ENCODE measurements at places on chromosomes 13 and 19.

GRCh38 chr19:37981785-37982475 lies 74.9 kb downstream of the SIPA1L3 start:
- DNase-seq: no peak

GRCh38 chr13:100751826-100752225 lies 77.2 kb upstream of the TMTC4 start:
- DNase-seq: peak; percentile 17

DNA sequence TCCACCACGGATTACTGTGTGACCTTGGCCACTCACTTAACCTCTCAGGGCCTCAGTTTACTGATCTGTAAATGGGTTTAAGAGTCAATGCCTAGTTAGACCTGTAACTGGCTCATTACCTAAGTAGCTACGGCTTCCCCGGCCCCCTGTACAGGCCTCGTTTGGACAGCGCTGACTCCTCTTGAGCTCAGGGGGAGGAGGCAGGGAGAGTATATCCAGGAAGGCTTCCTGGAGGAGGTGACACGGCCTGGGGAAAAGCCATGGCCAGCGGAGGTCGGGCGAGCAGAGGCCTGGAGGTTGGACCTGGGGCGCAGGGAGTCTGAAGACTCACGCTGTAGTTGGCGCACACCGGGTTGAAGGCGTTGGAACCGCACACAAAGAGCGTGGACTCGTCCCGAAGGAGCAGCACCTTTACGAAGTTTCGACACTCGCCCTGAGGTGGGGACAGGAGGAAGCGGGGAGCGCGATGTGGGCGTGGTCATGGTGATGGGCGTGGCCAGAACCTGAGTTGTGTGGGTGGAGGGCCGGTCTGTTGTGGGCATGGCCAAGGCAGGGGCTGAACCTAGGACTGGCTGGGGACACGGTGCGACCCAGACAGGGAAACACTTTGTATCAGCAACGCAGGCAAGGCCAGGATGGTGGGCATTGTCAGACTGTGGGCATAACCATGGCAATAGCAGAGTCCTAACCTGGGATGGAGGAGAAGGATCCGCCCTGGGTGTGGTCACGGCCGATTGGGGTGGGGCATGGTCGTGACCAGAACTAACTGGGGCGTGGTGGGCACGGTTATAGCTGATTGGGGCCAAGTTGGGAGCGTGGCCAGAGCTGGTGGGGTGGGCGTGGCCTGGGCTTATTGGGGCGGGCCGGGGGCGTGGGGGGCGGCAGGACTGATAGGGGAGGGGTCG lies 3.6 kb downstream of the SEMA6B start:
- DNase-seq: no peak

GRCh38 chr13:84430015-84430414 lies 547.7 kb upstream of the SLITRK1 start:
- no peak for DNase-seq

- DNase-seq: no peak
These were observed 82.2 kb downstream of the SLC7A1 start for GRCh38 chr13:29513002-29513980.

- DNase-seq: no peak
These were observed 18.6 kb downstream of the DEDD2 start for GRCh38 chr19:42198676-42199439.

GRCh38 chr19:35404879-35405622 lies 34.2 kb downstream of the GPR42 start:
- DNase-seq: no peak

DNA sequence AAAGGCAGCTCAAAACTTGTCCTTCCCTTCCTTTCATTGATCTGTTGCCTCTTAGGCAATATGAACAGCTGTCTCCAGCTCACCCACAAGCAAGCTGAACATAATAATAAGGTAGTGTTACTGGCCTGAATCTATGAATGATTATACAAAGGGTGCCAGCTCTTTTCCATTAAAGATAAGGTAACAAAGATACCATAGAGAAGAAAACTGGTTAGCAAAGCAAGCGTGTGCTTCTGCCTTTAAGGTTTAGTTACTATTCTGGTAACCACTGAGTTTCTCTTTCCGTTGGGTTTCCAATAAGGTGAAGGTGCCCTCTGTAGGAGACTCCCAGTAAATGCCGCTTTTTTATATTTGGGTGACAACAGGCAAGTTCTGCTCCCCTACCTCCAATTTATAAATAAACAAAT lies 12.1 kb upstream of the DACH1 start:
- DNase-seq: no peak

GRCh38 chr19:29318581-29318980 lies 105.6 kb upstream of the UQCRFS1 start:
- no peak for DNase-seq

DNA sequence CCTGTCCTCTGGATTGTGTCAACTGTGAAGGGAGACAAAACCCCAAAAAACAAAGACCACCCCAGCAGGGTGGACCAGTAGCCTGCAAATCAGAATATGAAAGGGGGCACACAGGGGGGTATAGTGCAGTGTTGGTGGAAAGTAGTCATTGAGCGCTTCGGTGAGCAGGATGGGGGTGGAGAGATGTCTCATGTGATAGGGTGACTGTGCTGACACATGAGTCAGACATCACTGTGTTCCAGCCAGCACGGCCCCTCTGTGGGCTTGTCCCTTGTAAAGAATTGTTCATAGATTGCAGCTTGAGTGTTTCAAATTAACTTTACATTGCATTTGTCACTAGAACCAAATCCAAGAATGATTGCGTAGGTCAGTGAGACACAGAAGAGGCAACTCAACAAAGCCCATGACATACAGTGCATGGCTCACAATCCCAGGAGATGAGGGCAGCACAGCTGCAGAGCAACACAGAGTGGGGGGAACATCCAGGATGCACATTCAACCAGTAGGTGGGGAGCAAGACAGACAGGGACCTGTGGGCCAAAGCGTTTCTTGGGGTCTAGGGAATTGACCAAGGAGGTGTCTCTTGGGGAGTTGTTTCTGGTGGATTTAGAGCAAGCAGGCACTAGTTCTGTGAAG lies 7.5 kb downstream of the ZNF440 start:
- DNase-seq: no peak

DNA sequence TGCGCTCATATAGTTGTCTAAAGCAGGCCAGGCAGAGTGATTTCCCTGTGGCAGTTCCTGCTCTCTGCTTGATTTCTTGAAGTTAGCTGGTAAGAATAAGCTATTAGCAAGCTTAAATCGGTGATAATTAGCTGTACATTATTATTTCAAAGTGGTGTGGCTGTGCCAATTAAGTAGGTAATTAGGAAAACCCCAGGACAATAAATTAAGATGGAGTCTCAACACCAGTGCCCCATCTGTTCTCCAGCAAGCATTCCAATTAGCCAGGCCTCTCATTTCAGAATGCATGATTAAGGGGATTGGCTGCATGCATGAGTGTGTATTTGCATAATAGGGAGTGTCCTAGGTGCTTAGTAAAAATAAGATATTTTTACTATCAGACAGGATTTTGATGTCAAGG lies 342.3 kb downstream of the GPC5 start:
- DNase-seq: no peak

GRCh38 chr13:35818633-35819067 lies 312.5 kb downstream of the DCLK1 start:
- DNase-seq: no peak

DNA sequence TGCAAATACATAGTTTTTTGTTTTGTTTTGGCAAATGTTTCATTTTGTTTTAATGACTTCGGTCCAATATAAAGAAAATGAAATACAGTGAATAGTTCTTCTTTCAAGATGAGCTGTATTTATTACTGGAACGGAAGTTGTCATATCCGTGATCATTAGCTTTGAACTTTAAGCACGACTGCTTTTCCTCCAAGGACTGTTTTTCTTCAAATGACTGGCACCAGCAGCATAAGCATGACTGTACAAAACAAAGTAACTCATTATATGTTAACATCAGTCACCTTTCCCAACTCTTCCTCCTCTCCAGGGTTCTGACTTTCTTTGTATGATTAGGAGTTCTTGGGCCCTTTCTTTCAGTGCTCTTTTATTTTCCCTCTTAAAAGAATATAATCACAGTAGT lies 20.5 kb downstream of the EDNRB start:
- no peak for DNase-seq

DNA sequence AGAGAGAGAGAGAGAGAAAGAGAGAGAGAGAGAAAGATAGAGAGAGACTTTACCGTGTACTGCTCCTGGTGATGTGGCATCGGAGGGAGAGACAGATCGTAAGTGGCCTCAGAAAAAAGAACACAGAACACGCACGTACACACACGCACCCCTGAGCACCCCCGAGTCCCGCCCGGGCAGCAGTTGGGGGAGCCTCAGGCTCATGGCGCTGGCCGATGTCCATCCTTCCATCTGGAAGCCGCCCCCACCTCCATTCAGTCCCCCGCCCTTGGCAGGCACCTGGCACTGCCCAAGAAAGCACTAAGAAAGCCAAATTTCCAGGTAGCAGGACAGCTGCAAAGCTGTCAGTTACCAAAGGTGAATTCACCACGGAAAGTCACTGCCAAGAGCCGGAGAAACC lies 116.9 kb downstream of the IER2 start:
- no peak for DNase-seq

GRCh38 chr13:40692946-40693345 lies 26.5 kb upstream of the FOXO1 start:
- DNase-seq: no peak

DNA sequence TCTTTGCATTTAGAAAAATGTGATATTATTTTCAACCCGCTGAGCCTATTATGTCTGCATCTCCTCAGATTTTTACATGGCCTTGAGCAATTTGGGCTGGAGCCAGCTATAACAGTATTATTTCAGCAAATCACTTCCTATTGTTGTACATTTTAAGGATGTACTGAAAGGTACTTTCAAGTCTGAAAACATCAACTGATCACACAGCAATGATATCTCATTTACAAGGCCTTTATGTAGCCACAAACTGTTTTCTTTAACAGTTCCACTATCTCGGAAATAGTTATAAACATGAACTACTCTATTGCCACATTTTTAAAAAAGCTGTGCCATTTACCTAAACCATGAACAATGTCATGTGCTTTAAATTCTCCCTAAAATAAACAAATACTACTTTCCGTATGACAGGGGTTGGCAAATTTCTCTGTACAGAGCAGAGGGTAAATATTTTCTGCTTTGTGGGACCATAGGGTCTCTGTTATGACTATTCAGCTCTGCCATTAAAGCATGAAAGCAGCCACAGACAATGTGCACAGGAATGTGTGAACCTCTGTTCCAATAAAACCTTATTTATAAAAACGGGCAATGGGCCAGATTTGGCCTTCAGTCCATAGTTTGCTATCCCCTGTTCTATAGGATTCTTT lies 560.4 kb downstream of the GPC6 start:
- no peak for DNase-seq

DNA sequence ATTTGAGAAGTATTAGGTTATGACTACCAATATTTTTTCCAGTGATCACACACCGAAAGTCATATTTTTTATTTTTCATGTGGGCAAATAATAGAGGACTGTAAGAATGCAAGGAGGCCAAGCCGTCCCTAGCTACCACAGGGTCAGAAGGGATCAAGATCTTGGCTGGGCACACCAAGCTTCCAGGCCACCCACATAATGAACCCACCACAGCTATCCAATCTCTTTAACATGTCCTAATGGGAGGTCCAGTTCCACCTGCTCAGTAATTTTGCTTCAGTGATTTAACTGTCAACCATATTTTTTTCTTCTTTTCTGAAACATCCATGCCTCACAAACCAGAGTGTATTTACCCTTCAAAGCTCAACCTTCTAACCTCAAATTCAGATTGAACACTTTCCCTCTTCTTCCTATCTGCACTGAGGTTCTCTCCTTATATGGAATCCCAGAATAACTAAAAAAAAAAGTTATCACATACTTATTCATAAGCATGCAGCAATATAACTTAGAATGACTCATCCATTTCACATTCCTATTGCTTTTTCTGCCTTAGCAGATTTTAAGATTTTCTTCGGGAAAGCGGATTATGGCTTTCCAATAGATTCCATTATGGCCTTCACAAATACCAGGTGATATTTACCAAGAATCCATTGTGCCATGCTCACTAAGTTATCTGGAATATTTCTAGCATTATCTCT lies 12.2 kb downstream of the ARGLU1 start:
- DNase-seq: no peak

DNA sequence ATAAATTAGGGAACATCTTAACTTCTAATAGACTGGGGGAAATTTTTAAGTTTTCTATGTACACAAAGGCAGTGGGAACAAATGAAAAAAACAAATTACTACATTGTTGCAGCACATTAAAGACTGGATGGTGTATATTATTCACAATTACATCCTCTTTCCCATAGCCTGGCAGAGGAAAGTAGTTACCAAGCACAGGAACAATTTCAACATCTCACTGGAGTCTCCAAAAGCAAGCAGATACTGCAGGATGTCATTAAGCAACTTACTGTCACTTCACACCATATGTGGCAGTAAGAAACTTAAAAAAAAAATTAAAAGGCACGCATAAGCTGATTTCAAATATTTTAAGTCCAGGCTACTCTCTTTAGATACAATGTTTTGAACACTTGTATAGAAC lies 6.4 kb upstream of the EFNB2 start:
- DNase-seq: no peak
